H1 (cell line): ENCODE measurements at places on chromosomes 13 and 19.

DNA sequence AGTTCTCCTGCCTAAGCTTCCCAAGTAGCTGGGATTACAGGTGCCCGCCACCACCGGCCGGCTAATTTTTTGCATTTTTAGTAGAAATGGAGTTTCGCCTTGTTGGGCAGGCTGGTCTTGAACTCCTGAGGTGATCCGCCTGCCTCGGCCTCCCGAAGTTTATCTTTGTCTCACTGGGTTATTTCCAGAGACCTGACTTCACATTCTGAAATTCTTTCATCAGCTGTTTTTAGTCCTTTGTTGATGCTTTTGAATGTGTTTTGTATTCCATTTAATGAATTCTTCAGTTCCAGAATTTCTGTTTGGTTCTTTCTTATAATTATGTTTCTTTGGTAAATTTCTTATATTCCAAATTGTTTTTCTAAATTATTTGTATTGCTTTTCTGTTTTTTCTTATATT, 55.4 kb upstream of the MLNR start:
- peaks cover 19% of the 10 kb centered on the region for H3K36me3 ChIP-seq
- no peaks in the 10 kb centered on the region for H3K27me3 ChIP-seq
- no peak overlapping the region for H3K4me3 ChIP-seq

DNA sequence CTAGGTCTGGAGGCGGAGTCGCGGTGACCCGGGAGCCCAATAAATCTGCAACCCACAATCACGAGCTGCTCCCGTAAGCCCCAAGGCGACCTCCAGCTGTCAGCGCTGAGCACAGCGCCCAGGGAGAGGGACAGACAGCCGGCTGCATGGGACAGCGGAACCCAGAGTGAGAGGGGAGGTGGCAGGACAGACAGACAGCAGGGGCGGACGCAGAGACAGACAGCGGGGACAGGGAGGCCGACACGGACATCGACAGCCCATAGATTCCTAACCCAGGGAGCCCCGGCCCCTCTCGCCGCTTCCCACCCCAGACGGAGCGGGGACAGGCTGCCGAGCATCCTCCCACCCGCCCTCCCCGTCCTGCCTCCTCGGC, at the start of gene SLC5A5:
TSS of gene SLC5A5 (plus strand) at position 68 of the 373 bp plus-strand sequence. CDS start 375 bp downstream, outside the sequence.
- H3K4me3 ChIP-seq, result no peak within 1 kb of the TSS
- H3K36me3 ChIP-seq, result no peaks in the 10 kb centered on the region
- no peaks in the 10 kb centered on the region for H3K27me3 ChIP-seq
- DNase-seq, result no peak
- no peaks in the 10 kb centered on the region for H3K4me1 ChIP-seq

GRCh38 chr19:2372076-2372612, 12.1 kb downstream of the TMPRSS9 start:
- H3K4me3 ChIP-seq, result no peak overlapping the region
- H3K36me3 ChIP-seq, result no peaks in the 10 kb centered on the region
- no peaks in the 10 kb centered on the region for H3K4me1 ChIP-seq

GRCh38 chr13:25468325-25469168, 96.8 kb downstream of the ATP8A2 start:
- H3K27me3 ChIP-seq, result peaks cover 2% of the 10 kb centered on the region
- H3K36me3 ChIP-seq, result no peaks in the 10 kb centered on the region
- H3K4me3 ChIP-seq, result peak overlapping the region; percentile 77

- H3K4me1 ChIP-seq, result no peaks in the 10 kb centered on the region
- no peak overlapping the region for H3K4me3 ChIP-seq
- no peaks in the 10 kb centered on the region for H3K27me3 ChIP-seq
- H3K36me3 ChIP-seq, result no peaks in the 10 kb centered on the region
Observed at GRCh38 chr13:80462037-80462436, 121.1 kb upstream of the SPRY2 start.

DNA sequence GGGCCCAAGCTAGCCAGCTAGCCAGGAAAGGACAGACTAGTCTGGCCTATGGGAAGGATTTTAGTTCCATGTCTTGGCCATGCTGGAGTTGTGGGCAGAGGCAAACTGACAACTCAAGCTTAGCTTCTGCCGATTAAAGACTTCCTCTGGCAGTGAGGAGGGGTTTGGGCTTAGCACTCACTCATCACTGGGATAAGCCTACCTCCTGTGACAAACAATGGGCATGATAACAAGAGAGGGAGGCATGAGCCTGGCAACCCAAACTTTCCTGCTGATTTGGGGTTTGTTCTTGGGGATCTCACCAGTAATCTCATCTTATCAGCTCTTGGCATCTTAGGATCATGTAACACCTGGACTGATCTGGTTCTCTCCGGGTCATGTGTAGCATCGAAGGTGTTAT, 83.6 kb downstream of the KL start:
- no peak overlapping the region for H3K4me3 ChIP-seq
- no peaks in the 10 kb centered on the region for H3K4me1 ChIP-seq
- no peaks in the 10 kb centered on the region for H3K27me3 ChIP-seq

DNA sequence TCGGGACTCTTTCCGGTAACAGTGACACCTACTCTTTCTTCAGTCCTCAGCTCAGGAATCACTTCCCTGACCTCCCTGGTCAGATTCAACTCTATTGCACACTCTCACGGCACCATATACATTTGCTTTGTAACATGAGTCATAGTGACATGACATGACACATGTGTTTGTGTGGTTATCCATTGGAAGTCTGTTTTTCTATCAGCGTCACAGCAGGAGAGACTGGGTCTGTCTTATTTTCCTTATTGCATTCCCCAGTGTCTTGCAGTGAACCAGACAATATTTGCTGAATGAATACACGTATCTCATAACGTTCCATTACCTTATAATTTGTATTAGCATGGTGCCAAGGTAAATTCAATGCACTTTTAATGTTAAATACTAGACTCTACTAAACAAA, 102.0 kb downstream of the DCLK1 start:
- no peak for DNase-seq
- H3K27ac ChIP-seq, result no peak overlapping the region
- H3K4me1 ChIP-seq, result peaks cover 6% of the 10 kb centered on the region; the same call in 1 of the 2 replicates

DNA sequence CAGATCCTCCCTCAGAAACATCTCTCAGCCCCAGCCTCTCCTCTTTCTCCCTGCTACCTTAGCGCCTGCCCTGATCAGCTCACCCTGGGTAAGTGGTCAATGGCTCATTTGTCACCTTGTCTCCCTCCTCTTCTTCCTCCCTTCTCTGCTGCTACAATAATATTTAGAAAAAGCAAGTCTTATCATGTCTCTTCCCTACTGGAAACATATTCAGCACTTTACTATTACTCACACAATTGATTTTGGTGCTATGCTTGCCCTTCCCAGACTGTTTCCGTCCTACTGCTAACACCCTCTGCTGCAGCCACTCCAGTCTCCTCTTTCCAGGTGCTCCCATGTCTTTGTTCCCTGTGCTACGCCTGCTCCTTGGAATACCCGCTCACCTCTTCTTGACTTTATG, 35.8 kb downstream of the ESD start:
- H3K4me3 ChIP-seq, result no peak overlapping the region
- H3K27me3 ChIP-seq, result no peaks in the 10 kb centered on the region
- H3K36me3 ChIP-seq, result no peaks in the 10 kb centered on the region
- no peak for DNase-seq
- H3K4me1 ChIP-seq, result no peaks in the 10 kb centered on the region
- H3K27ac ChIP-seq, result no peak overlapping the region

- H3K4me3 ChIP-seq, result no peak overlapping the region
- no peaks in the 10 kb centered on the region for H3K27me3 ChIP-seq
- H3K36me3 ChIP-seq, result no peaks in the 10 kb centered on the region
Observed at GRCh38 chr19:34985249-34986022, 14.7 kb upstream of the GRAMD1A start.

- peaks cover 1% of the 10 kb centered on the region; the same call in 1 of the 2 replicates for H3K27me3 ChIP-seq
- no peak overlapping the region for H3K27ac ChIP-seq
- DNase-seq, result no peak
- no peaks in the 10 kb centered on the region for H3K36me3 ChIP-seq
- peaks cover 4% of the 10 kb centered on the region for H3K4me1 ChIP-seq
Observed at GRCh38 chr19:43779820-43780219, 953 bp downstream of the KCNN4 start.

GRCh38 chr13:40047322-40047771, 391.9 kb downstream of the COG6 start:
- no peak overlapping the region for H3K27ac ChIP-seq
- H3K36me3 ChIP-seq, result no peaks in the 10 kb centered on the region
- H3K4me3 ChIP-seq, result no peak overlapping the region
- no peaks in the 10 kb centered on the region for H3K27me3 ChIP-seq

DNA sequence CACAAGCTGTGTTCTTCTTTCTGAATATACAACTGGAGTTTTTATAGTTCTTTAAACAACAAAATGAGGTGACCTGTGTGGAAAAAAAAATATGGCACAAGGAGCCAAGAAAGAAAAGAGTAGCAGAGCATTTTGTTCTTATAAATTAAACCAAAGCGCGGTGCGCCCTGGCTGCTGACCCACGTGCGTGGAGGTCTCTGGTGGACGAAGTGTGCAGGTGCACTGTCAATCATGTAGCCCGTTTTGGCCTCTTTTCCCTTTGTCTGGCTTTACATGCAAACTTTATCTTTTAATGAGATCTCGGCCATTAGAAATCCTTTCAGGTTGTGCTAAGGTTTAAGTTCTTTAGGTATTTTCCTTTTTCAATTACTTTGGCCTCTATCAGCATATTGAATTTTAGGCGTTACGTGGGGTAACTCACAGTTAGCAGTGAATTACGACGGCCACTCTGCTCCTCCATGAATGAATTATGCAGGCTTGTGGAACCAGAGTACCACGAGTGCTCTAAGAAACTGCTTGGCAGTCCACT, 443.9 kb upstream of the SLC10A2 start:
- H3K4me3 ChIP-seq, result no peak overlapping the region
- no peaks in the 10 kb centered on the region for H3K27me3 ChIP-seq
- no peaks in the 10 kb centered on the region for H3K36me3 ChIP-seq
- no peak for DNase-seq
- H3K4me1 ChIP-seq, result no peaks in the 10 kb centered on the region

- H3K4me3 ChIP-seq, result no peak overlapping the region
- no peaks in the 10 kb centered on the region for H3K27me3 ChIP-seq
- no peaks in the 10 kb centered on the region; the same call in 1 of the 2 replicates for H3K4me1 ChIP-seq
- no peak overlapping the region for H3K27ac ChIP-seq
Observed at GRCh38 chr19:31261019-31261602, 88.1 kb downstream of the TSHZ3 start.

DNA sequence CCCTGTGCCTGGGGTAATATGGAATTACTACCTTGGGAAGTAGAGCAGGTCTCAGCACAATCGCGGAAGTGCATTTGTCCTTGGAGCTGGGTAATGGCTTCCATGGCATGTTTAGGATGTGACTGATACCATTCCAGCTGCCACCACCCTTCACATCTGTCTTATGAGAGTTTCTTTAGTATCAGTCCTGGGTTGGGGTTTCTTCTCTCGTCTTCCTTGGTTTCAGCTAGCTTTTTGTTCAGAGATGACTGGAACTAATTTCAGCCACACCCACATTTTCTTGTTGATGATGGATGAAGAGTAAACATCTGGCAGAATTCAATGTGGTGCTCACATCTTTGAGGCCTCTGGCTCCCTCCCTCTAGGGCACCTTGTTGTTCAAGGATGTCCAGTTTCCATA, 212.9 kb upstream of the SOX21 start:
- no peak overlapping the region for H3K27ac ChIP-seq
- DNase-seq, result no peak
- H3K4me3 ChIP-seq, result no peak overlapping the region
- H3K4me1 ChIP-seq, result no peaks in the 10 kb centered on the region; the same call in none of the 2 replicates

DNA sequence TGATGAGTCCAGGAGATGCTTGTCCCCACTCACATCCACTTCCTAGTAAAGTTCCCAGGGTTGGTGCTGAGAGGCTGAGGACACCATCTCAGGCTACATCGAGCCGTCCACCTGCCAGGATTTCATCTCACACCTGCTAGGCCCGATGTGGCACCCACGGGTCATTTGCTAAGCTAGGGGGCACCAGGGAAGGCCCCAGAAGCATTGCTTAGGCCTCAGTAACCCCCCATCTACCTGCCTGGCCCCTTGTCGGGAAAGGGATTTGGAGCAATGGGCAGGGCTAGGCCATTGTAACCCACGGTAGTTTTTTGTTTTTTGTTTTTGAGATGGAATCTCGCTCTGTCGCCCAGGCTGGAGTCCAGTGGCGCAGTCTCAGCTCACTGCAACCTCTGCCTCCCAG, 51.8 kb downstream of the F2RL3 start:
- H3K4me3 ChIP-seq, result no peak overlapping the region
- H3K27ac ChIP-seq, result no peak overlapping the region
- no peak for DNase-seq
- H3K27me3 ChIP-seq, result no peaks in the 10 kb centered on the region
- no peaks in the 10 kb centered on the region; the same call in 1 of the 2 replicates for H3K4me1 ChIP-seq

DNA sequence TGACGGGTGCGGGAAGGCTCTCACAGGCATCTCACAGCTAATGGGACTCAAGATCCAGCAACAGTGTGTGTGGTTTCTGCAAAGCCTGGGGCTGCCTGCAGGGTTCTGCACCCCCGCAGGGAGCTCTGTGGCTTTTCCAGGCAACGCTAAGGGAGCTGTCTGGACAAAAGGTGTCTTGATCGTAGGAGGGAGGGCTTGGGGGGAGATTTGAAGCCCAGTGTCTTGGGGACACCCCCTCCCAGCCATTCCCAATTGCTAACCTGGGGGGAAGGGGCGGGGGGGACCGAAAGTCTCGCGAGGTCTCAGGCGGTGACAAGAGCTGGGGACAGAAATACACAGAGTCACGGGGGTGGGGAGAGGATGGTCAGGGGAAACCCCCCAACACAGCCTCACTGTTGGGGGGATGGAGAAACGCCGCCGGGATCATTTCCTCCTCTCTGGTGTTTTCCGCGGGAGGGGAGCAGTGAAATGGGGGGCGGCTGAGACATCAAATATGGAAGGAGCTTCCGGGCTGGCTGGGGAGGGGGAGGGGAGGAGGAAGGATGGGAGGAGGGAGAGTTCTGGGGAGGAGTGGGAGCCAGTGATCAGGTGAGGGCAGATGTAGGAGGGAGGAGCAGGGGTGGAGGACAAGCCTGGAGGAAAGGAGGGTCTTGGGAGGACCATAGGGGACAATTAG, 13.3 kb downstream of the KCNC3 start:
- H3K36me3 ChIP-seq, result no peaks in the 10 kb centered on the region
- H3K4me3 ChIP-seq, result peak overlapping the region; percentile 41
- peak overlapping the region; percentile 56; the same call in 1 of the 2 replicates for H3K27ac ChIP-seq
- DNase-seq, result peak; percentile 83
- no peaks in the 10 kb centered on the region for H3K27me3 ChIP-seq

GRCh38 chr13:23087880-23088279, 92.9 kb upstream of the SGCG start:
- H3K36me3 ChIP-seq, result no peaks in the 10 kb centered on the region
- H3K27ac ChIP-seq, result no peak overlapping the region
- H3K27me3 ChIP-seq, result no peaks in the 10 kb centered on the region

DNA sequence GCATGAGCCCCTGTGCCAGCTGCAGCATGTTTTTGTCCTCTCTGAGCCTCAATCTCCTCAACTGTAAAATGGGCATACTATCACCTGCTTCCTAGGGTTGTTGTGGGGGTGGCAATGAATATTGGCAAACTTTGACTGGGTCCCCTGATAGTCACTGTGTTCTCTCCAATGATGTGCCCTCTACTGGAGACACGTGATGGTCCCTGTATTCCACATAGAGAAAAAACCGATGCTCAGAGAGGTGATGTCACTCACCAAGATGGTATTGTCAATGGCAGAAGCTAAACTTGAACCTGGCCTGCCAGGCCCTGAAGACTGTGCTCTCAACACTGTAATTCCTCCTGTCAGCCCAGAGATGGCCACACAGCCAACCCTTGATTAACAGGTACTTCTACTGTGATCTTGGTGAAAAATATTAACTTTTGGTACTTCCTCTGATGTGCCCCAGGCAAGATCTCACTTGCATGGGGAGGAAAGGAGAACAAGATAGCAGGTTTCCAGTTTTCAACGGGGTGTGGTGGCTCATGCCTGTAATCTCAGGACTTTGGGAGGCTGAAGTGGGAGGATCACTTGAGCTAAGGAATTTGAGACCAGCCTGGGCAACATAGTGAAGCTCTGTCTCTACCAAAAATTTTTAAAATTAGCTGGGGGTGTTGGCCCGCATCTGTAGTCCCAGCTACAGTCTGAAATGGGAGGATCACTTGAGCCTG, 3.6 kb downstream of the CEACAM20 start:
- no peaks in the 10 kb centered on the region for H3K4me1 ChIP-seq
- no peak overlapping the region for H3K27ac ChIP-seq
- H3K4me3 ChIP-seq, result no peak overlapping the region
- no peaks in the 10 kb centered on the region for H3K36me3 ChIP-seq
- no peak for DNase-seq
